Stimulated activated CD4-positive, alpha-beta T cell treated with anti-CD3 and anti-CD28 coated beads, Interleukin-2, amount 100 ng/mL, for 48 hours (primary cell): ENCODE measurements at places on chromosomes 3 and 15.

DNA sequence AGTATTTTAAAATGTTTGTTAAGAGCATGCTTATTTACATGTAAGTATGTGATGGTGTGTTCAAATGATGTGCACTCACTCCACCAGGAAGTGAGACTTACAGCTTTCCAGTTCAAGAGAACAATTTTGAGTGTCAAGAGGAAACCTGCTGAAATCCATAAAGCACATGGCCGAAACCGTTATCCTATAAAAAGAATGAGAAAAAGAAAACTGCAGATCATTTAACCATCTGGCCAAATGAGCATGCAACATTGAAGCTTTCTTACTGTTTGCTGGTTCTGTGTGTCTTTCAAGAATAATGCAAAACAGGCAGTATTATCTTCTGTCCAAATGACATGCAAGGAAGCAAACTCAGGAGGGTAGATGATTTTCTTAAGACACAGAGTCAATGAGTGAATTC is 26.3 kb downstream of the GABRR3 start:
- no peak for DNase-seq

- DNase-seq = no peak
Measured at GRCh38 chr3:41710646-41711388, 251.1 kb downstream of the ULK4 start.

- no peak for DNase-seq
Measured at GRCh38 chr3:136792556-136793330, 26.2 kb upstream of the SLC35G2 start.

DNA sequence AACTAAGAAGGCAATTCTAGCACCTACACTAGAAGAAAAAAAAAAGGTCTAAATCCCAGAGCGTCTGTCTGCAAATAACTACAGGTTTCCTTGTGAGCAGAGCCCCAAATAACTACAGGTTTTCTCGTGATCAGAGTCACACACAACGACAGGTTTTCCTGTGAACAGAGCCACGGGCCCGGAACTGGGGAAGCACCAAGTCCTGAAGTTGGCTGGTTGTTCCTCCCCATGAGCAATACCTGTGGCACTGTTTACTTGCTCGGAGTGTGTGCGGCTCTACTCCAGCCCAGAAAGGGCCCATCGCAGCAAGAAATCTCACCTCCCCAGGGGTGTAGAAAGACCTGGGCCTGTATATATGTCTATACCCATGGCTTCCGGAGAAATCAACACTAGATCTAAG is 644 bp upstream of the MASP1 start:
- DNase-seq = no peak

GRCh38 chr3:190048932-190049441 is 71.7 kb downstream of the P3H2 start:
- no peak for DNase-seq

GRCh38 chr15:91426412-91426811 is 326.4 kb downstream of the SV2B start:
- peak; percentile 5 for DNase-seq

DNA sequence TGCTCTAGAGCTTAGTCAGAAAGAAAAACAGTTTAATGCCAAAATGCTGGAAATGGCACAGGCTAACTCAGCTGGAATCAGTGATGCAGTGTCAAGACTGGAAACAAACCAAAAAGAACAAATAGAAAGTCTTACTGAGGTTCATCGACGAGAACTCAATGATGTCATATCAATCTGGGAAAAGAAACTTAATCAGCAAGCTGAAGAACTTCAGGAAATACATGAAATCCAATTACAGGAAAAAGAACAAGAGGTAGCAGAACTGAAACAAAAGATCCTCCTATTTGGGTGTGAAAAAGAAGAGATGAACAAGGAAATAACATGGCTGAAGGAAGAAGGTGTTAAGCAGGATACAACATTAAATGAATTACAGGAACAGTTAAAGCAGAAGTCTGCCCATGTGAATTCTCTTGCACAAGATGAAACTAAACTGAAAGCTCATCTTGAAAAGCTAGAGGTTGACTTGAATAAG is 150.5 kb upstream of the LRRFIP2 start:
- DNase-seq = no peak

- no peak for DNase-seq
Measured at GRCh38 chr3:46953234-46954010, 23.1 kb downstream of the CCDC12 start.

GRCh38 chr3:188153437-188154013 is 432 bp upstream of the LPP start:
- peak; percentile 24 for DNase-seq

DNA sequence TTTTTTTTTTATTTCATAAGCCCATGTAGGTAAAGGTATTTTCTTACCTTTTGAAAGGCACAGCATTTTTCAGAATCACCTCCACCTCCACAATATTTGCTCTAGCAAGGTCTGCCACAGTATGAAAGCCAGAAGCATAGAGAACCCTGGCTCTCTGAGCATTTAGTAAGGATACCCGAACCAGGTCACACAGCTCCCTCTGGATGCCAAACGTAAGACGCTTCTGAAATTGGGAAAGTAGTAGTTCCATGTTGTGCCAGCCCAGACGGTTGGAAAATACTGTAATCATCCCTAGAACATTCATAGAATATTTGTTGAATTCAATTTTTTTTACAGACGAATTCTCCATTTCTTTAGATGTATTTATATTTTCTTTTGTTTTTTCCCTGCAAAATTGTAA is 52.4 kb downstream of the POLQ start:
- no peak for DNase-seq

DNA sequence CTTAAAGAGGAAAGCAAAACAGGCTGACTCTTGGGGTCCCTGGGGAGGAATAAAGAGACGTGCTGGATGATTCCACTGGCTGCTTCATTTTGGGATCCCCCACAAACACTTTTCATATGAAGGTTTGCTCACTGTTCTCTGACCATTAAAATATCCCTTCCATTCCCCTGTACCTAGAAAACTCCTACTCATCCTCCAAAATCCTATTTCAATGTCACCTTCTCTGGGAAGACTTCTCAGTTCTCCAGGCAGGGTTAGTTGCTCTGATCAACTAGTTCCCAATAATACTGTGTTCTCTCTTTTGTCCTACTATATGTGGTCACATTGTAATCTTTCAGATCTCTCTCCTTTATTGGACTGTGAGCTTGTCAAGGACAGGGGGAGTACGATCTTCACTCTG is 19.0 kb downstream of the LARP6 start:
- no peak for DNase-seq

GRCh38 chr3:10366651-10367101 is 45.8 kb upstream of the SEC13 start:
- DNase-seq = peak; percentile 47

GRCh38 chr15:80679167-80679803 is 15.8 kb upstream of the ABHD17C start:
- no peak for DNase-seq

DNA sequence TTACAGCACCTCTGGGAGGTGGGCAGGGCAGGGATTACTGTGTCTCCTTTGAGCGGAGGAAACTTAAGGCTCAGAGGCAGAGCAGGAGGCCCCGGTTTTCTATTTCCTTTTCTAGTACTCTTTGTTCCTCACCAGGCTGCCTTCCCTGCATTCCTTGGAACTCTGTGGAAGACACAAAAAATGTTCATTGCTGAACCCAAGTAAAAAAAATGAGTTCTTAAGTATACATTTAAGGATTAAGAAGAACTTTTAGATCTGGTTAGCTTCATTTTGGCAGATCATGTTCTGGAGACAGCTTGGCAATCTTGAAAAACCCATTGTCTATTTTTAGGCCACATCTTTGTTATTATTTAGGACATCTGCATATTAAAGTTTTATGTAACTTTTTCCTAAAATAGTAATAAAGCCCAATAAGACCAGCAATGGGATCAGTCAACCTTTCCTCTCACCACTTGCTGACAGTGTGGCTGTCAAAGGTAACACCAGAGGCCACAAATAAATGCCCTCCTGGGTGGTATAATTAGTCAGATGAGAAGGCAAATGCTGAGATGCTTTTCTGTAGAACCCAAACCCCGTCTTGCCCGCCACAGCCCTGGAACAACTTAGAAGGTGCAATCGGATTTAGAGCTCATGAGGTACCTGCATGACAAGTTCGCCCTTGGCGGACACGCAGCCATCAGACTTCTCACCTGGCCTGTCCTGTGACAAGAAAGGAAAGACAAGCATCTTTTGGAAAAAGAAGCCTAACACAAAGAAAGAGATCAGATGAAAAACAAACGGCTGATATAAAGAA is 97.2 kb downstream of the DGKG start:
- no peak for DNase-seq

DNA sequence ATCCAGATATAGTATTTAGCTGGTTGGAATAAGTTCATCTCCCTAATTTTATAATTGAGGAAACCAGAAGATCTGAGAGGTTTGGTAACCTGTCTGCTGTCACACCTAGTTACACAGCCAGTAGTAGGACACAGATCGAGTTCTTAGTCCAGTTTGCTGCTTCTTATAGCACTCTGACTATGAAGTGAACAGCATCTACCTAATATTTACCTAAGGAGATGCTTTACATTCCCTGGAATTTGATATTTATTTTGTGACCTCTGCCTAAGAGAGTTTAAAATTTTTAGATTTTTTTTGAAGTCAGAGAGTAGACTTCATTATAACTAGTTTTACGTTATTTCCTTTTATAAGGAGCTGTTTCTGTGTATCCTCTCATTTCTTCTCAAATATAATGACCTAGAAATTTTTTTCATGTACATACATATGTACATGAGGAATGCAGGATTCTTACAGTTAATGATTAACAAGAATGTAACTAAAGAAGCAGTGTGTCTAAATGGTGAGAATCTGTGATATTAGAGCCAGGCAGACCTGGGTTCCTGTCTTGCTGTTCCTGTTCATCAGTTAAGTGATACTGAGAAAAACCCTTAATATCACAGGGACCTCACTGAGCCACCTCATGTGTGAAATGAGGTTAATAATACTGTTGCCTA is 4.3 kb downstream of the ARHGEF26 start:
- DNase-seq = no peak

GRCh38 chr15:80760960-80761359 is 18.2 kb upstream of the CEMIP start:
- no peak for DNase-seq

- DNase-seq = no peak
Measured at GRCh38 chr3:123576122-123576521, 8.7 kb downstream of the HACD2 start.

- DNase-seq = no peak
Measured at GRCh38 chr3:194758716-194759115, 73.0 kb downstream of the FAM43A start.

- no peak for DNase-seq
Measured at GRCh38 chr3:109927161-109927560, 589.8 kb upstream of the DPPA4 start.

- DNase-seq = no peak
Measured at GRCh38 chr15:41777421-41777973, 3.2 kb downstream of the MAPKBP1 start.

DNA sequence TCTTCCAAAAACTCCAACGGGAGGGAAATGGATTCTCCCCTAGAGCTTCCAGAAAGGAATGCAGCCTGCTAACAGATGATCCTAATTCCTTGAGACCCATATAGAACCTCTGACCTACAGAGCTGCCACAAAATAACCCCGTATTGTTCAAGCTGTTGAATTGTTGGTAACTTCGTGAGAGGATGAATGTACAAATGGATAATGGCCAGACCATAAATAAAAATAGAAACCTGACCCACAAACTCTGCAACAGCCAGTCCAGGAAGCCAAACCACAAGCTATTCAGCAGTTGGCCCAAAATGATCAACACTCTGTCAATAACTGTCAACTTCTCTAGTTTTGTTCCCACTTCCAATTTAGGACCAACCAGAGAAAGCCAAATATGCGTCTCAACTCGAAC is 414.0 kb upstream of the ZNF717 start:
- no peak for DNase-seq

DNA sequence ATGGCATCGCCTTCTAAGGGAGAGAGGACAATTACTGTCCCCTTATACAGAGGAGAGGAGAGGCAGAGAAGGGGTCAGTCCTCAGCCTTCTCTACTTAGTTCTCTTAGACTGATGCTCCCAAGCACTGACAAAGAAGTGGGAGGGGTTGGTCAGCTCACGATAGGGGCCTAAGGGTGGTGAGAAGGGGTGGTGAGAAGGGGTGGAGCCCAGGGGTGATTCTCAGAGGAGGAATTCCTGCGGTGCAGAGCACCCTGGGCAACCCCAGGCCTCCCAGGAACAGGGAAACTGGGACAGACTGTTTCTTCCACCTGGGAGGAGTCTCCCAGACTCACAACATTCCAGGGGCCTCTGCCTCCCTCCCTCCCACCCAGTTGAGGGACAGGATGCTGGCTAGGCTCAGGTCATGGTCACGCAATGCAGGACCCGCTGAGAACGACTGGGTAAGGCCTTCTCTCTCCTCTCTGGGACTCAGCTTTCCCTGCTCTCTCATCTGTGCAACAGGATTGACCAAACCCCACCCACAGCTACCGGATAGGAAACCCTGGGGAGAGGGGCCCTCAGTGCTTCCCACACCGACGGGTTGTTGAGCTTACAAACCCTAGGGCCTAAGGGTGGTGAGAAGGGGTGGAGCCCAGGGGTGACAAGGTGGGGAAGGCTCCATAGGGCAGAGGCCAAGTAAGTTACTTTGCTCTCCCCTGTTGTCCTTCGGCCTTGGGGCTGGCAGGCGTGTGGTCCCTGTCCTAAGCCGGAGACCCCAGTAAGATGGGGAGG is 1.5 kb downstream of the TPRA1 start:
- DNase-seq = peak; percentile 18

DNA sequence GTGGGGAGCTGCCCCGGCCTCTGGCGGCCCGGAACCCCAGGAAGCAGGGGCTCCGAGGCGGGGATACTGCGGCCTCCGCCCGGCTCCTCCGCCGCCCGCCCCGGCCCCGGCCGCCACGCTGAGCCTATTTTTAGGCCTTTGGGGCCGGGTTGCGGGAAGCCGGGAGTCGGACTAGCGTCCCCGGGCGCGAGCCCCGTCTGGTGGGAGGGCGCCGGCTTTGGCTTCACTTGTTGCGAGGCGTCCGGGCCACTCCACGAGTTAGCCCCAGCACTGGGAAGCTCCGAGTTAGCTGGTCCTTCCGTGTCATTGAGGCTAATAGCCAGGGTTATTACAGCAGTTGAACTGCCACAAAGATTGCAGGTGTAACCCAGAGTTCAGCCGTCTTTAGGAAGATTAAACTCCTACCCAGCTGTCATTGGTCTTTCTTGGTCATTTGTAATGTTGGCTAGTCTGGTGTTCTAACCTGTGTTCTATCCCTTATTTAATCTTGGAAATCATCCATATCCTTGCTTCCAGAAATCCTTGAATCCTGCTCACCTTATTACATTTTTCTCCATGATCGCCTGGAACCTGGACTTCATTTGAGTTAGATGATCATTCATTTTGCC is 791 bp downstream of the GYG1 start:
- DNase-seq = no peak

- DNase-seq = no peak
Measured at GRCh38 chr3:123244128-123244527, 42.4 kb downstream of the SEC22A start.

- no peak for DNase-seq
Measured at GRCh38 chr15:72034351-72034750, 83.6 kb downstream of the MYO9A start.

- no peak for DNase-seq
Measured at GRCh38 chr15:48929661-48930060, 34.1 kb downstream of the SHC4 start.

- DNase-seq = no peak
Measured at GRCh38 chr3:535566-536416, 339.2 kb downstream of the CHL1 start.

GRCh38 chr3:29168081-29168480 is 112.8 kb upstream of the RBMS3 start:
- DNase-seq = no peak

GRCh38 chr3:176074096-176074495 is 1123.2 kb downstream of the TBL1XR1 start:
- no peak for DNase-seq

GRCh38 chr3:43618142-43618541 is 3.7 kb downstream of the ANO10 start:
- DNase-seq = no peak

GRCh38 chr3:187473778-187474406 is 105.7 kb downstream of the RTP4 start:
- no peak for DNase-seq
